ENCODE measurements at places on chromosomes 13 and 19. TPM values are rescaled to one million over a fixed set of nuclear protein-coding genes. Genes with fewer than 3 reads are reported as not detected.

The SLC1A5 gene
- 76.7 TPM for polyA plus RNA-seq

- no peak for DNase-seq
These were observed 2539.0 kb upstream of the PCDH20 start for GRCh38 chr13:63954683-63955082.

- DNase-seq: no peak
These were observed 50.0 kb downstream of the FRY start for GRCh38 chr13:32081591-32081990.

DNA sequence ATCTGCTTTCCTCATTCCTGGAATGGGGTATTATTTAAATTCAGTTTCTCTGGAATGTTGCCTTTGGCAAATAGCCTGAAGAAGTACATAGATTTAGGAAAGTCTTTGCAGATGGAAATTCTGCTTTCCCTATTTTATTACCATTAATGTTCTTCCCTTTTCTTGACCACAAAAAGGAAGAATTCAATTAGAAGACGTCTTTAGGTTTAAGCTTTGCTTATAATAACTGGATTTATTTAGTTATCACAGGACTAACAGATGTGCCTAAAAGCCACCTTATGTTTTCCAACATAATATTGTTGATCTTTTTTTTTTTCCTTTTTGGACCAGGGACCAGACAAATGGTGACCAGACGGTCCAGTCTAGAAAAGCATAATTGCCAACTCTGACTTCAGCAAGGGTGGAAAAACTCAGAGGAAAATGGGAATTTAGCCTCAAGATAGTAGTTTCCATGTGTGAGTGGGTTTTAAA is 210.1 kb upstream of the SPRY2 start:
- DNase-seq: no peak

- no peak for DNase-seq
These were observed 497.2 kb downstream of the DIAPH3 start for GRCh38 chr13:59666504-59666903.
